ENCODE measurements at places on chromosomes 3 and 15.

GRCh38 chr3:23810343-23811184, 4.8 kb downstream of the UBE2E1 start:
- no peak for DNase-seq

DNA sequence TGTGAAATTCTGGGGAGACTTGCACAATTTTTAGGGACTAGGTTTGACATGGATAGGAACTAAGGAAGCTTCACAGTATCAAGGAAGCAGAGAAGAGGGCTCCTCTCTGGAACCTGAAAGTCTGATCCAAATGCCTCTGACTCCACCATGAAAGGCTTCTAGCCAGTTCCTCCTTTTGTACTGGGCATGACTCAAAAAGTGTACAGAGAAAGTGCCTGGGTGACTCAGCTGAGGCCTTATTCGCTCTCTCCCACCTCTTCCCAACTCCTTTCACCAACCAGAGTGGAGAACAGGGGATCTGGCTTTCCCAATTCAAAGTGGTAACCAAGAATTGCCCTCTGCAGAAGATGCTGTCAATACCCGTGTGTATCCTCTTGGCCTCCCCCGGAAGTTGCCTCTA, 342.9 kb upstream of the PROK2 start:
- no peak for DNase-seq

- no peak for DNase-seq
Observed at GRCh38 chr15:91710080-91710698, 143.3 kb upstream of the SLCO3A1 start.

DNA sequence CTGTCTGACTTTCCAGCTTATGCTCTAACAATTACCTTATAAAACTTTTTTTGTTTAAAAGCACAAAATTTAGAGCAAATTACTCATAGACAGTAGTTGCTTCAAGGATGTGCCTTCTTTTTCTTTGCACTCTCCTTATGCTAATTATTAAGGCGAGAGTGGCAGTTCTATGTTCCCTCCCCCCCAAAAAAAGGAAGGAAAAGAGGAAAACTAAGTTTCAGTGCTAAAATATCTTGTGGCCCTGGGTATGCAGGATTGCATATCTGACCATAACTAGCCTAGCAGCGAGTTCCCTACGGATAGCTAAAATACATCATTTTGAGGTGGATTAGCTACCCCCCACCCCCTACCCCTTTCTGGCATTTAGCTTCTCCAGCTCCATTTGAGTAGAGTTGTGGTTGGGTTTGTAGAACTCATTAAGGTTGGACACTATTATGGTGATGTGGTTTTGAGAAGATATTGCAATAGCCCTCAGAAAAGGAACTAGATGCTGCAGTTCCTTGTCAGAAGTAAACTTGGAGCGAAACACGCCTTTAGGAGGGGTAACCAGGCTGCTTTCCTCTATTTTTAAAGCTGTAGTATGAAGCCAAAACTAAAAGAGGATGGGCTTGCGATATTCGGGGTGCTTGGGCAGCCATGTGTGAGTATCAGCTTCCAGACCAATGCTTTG, 174.6 kb downstream of the AKAP13 start:
- DNase-seq: no peak

- DNase-seq: no peak
Observed at GRCh38 chr3:69747511-69748258, 8.4 kb downstream of the MITF start.

GRCh38 chr3:160753953-160754352, 2.1 kb upstream of the PPM1L start:
- no peak for DNase-seq

- peak; percentile 66 for DNase-seq
Observed at GRCh38 chr3:126745760-126746394, 41.8 kb downstream of the CHCHD6 start.

GRCh38 chr15:53462651-53463050, 296.8 kb downstream of the WDR72 start:
- no peak for DNase-seq

- no peak for DNase-seq
Observed at GRCh38 chr3:140630366-140630765, 47.5 kb upstream of the TRIM42 start.

GRCh38 chr3:50171540-50172301, 16.6 kb downstream of the SEMA3F start:
- DNase-seq: no peak

DNA sequence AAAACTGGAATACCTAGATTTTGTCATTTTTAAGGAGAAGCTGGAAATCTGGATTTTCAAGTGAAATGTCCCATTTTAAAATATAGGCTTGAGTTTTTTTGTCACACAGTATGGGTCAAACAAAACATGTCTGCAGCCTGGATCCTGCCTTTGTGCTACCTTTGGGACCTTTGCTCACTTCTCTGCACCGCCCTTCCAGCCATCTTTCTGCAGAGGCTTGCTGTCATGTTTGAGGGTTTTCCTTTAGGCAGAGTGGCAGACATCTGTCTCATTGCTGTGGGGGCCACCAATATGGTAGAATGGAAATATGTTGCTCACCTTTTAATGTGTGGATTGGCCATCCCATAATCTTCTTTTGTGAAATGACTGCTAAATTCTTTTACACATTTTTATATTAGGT, 136.3 kb downstream of the EEFSEC start:
- DNase-seq: no peak

DNA sequence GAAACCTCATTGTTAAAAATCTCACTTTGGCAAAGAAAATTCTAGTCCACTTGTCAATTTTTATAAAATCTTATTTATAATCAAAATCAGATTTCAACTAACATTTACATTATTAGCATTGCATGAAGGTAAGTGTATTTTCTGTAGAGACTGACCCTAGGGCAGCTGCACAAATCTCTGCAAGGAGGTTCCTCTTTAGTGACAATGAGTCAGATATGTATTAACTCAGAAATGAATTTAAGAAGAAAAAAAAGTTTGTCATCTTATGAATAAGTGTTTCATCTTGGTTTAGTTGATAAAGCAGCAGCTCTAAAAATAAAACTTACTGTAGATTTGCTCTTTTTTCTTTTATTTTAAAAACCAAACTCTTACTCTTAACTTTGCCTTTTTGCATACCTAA, 9.0 kb upstream of the GNB4 start:
- no peak for DNase-seq

GRCh38 chr3:40677749-40678148, 153.0 kb downstream of the ZNF621 start:
- DNase-seq: no peak

DNA sequence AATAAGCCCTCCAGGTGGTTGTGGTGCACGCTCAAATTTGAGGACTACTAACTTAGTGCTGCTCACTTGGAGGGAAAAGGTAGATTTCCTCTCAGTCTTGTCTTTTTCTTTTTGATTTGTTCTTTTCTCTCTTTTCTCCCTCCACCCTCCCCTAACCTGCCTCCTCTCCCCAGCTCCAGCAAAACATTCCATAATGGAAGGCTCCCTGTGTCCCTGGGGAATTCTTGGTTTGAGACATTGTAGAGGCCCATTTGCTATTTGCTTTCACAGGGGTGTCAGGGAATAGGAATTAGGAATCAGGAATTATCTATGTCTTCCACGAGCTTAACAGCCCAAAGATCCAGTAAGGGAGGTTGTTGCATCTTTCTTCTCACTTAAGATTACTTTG, 136.8 kb upstream of the UMPS start:
- DNase-seq: no peak

- no peak for DNase-seq
Observed at GRCh38 chr3:30498587-30498967, 107.8 kb upstream of the TGFBR2 start.

DNA sequence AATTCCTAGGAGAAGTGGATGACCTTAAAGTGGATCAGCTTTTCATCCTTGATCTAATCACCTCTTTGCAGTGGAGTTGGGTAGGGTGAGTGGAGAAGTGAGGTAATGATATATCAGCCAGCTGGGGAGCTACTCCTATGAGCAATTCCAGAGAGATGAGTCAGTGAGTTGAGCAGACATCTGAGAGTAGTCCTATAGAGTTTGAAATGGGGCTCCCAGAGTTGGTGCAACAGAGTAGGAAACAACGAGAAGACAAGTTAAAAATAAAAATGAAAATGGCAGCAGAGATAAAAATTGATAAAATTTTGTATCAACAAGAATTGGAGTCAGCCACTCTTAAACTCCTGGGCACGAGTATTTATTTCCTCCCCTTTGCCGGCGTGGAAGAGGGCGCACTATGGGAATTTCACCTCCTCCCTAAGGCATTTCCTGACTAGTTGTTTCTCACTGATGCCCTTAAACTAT, 150.8 kb upstream of the DPH6 start:
- no peak for DNase-seq

DNA sequence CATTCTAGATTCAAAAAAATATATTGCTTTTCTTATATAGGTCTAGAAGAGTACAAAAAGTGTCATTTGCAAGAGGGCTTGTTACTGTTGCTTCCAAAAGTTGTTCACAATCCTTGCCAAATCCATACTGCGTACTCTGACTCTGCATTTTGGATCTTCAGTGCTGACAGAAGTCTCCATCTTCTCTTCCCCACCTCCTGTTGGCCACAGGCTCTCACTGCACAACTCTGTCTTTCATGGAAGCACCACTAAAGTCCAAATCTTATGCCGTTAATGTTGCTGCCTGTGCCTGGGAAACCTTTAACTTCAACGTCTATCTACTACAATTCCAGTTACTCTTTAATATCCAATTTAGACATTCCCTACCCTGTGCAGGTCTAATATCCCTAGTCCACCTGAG, 419.9 kb downstream of the NR2F2 start:
- no peak for DNase-seq

DNA sequence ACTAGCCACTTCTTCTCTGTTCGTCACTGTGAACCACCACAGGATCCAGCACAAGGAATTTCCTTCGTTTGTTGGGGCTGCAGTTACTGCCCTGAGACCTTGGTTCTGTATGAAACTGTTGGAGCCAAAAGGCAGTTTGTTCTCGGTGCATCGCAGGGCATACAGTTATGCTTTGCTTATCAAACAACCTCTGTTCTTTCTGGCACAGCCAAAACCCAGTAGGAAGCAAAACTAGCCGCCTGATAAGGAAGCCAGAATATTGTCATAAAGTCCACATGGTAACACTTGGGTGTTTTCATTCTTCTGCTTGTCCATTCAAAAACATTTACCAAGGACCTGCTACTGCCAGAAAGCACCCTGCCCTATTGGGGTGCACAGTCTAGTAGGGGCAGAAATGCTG, 116.1 kb downstream of the RAB11A start:
- DNase-seq: no peak

GRCh38 chr15:94744080-94744793, 512.9 kb downstream of the MCTP2 start:
- DNase-seq: no peak

DNA sequence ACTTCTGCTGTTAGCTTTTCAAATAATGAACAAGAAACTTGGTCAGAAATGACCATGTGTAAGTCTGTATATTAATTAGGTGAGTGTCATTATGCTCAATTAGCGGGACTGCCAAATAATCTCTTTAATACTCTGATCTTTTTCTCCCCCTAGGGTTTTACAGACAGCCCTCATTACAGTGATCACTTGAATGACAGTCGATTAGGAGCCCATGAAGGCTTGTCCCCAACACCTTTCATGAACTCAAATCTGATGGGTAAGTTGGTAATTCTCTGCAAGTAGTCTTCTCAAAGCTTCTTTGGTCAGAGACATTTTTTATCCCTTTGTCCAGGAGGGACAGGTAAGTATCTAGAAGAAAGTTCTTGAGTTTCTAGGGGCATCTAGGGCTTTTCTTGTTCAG, 173.2 kb downstream of the TCF12 start:
- no peak for DNase-seq

DNA sequence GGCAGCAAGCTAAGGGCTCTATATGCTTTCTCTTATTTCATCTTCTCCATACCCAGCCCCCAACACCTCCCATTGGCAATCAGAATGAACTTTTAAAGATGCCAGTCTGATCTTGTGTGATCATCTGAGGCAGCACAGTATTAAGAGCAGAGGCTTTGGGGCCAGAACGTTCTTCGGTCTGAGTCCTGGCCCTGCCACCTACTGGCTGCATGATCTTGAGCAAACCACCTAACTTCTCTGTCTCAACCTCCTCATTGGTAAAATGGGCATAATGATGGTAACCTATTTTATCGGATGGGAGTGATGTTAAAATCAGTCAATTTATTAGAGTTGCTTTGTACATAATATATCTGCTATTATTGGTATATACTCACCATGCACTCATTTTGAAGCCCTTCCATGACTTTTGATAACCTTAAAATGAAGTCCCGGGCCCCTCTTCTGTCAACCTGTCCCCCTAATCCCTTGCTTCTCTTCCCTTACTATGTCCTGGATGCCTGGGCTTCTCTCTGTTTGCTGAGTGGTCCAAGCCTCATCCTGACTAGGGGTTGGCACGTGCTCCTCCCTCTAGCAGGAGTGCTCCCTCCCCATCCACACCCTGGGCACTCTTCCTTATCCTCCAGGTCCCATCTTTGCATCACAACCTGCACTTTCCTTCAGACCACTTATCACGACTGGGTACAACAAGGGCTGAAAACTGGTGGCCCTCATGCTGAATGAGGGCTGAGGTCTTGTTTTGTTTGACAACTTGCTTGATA, 6.3 kb downstream of the EFCAB12 start:
- DNase-seq: no peak

DNA sequence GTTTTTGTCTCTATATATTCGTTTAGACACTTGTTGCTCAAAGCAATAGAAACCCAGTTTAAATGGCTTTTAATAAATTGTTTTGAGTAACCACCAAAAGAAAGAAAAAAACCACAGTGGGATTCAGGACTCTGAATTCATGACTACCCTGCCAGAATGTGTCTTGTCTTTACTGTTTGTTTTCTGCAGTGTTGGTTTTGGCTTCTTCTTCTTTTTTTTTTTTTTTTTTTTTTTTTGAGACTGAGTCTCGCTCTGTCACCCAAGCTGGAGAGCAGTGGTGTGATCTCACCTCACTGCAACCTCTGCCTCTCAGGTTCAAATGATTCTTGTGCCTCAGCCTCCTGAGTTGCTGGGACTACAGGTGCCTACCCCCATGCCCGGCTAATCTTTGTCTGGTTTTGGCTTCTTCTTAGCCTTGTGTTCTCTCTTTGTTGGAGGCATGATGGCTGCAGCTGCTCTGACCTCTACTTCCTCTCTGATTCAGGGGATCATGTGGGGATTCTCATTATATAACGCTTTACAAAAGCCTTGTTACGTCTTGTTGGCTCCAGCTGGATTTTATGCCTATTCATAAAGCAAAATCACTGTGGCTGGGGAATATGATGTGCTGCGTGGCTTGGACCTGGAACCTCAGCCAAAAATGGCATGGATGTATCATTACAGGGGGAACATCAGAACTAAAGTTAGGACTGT, 54.0 kb downstream of the PLS1 start:
- no peak for DNase-seq

DNA sequence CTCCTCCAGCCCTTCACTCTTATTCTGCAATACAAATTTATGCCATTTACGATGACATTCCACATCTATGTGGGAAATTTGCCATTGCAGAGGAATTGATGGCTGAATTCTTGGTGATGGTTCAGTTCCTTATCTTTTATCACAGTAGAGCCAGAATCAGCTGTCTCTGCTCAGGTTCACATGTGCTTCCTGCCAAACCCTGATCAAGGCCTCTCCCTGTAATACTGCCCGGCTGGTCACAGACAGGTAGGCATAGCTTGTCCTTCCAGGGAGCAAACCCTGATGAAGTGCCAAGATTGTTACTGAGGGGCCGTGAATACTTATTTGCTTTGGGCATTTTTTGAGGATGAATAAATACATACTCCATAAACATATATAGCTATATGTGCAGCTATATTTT, 450.0 kb downstream of the NSUN3 start:
- no peak for DNase-seq
